ENCODE measurements at places on chromosomes 7 and 10.

- DNase-seq, result no peak
Measured at GRCh38 chr10:63573068-63573697, 52.0 kb downstream of the REEP3 start.

- no peak for DNase-seq
Measured at GRCh38 chr7:84901366-84901765, 285.5 kb downstream of the SEMA3D start.

- DNase-seq, result no peak
Measured at GRCh38 chr7:150481186-150481920, 30.9 kb downstream of the GIMAP8 start.

DNA sequence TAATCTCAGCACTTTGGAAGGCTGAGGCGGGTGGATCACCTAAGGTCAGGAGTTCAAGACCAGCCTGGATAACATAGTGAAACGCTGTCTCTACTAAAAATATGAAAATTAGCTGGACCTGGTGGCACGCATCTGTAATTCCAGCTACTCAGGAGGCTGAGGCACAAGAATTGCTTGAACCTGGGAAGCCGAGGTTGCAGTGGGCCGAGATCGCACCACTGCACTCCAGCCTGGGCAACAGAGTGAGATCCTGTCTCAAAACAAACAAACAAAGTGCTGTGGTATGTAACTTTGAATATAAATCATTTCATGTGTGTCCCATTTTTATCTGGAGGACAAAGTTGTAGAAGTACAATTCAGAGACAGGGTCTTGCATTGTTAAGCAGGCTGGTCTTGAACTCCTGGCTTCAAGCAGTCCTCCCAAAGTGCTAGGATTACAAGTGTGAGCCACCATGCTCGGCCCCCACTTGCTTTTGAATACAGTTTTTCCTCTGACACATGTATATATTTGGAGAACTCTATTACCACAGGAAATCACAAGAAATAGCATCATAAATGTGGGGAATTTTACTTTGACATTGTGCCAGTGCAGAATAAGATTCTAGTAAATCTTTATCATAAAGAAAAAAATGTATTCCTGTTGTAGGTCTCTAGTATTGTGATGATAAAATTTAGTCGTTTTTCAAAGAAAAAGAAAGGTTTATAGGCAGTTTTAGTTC lies 32.6 kb downstream of the PTPN12 start:
- DNase-seq, result no peak

Measured in stimulated activated CD4-positive, alpha-beta T cell treated with anti-CD3 and anti-CD28 coated beads, Interleukin-4, amount 100 ng/mL, for 48 hours (primary cell).